ENCODE measurements at places on chromosomes 6 and 20.

DNA sequence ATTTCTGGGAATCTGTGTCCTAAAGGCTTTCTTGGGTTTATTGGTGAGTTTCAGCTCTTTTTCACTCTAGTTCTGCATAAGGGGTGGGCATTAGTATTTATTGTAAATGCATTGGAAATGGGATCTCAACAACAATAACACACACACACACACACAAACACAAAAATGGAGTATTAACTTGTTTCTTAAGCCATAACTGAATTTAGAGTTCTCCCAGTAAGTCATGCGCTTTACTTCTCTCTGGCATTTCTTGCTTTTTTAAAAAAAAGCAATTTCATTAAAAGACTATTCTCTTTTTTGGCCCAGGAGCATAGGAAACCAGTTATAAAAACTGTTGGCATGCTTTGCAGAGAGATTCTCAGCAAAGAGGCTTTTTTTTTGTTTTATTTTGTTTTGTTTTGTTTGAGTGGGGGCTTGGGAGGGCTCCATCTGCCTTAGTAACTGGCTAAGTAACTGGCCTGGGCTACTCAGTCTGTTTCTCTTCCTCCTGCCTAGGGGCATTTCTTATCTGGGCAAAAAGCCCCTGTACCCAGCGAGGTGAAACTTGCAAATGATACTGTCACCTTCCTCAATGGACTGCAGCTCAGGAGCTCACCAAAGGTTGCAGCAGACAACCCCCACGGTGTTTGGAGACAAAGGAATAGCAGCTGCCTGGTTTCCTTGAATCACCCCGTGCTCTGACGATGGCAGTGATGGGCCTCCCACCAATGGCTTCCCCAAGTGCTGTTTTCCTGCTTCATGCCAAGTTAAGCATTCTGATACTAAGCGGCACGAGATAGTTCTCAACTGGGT lies 128.5 kb downstream of the BCAS1 start:
- no peak for DNase-seq

GRCh38 chr6:108171918-108172516 lies 6.2 kb downstream of the NR2E1 start:
- peak; percentile 31 for DNase-seq

- DNase-seq, result no peak
Measured at GRCh38 chr6:39260953-39261352, 31.7 kb upstream of the KCNK5 start.

- DNase-seq, result no peak
Measured at GRCh38 chr6:38573801-38574395, 65.8 kb downstream of the BTBD9 start.

- DNase-seq, result no peak
Measured at GRCh38 chr20:51139891-51140290, 117.0 kb upstream of the KCNG1 start.

GRCh38 chr20:56247954-56248782 lies at the start of gene MC3R:
TSS of gene MC3R (plus strand) at chr20:56248732. CDS start at chr20:56248844, 112 bp downstream.
- DNase-seq, result peak; percentile 50

GRCh38 chr6:150032598-150032997 lies 7.3 kb upstream of the RAET1L start:
- DNase-seq, result no peak

DNA sequence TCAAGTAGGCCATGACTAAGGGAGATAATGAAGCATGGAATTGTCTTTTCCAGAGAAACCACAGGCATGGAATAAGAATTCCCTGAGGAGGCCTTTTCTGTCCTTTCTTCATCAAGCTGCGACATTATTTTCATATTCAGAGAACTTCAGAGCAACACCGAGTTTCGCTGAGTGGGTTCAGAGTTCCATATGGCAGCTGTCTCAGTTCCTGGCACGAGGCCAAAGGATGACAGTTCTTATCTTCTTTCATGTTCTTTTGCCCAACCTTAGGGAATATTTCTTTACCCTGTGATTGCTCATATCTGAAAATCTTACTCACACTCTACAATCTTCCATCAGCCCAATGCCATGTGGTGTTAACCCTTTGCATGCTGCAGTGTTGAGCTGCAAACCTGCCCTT lies 135.3 kb upstream of the BMP2 start:
- no peak for DNase-seq

DNA sequence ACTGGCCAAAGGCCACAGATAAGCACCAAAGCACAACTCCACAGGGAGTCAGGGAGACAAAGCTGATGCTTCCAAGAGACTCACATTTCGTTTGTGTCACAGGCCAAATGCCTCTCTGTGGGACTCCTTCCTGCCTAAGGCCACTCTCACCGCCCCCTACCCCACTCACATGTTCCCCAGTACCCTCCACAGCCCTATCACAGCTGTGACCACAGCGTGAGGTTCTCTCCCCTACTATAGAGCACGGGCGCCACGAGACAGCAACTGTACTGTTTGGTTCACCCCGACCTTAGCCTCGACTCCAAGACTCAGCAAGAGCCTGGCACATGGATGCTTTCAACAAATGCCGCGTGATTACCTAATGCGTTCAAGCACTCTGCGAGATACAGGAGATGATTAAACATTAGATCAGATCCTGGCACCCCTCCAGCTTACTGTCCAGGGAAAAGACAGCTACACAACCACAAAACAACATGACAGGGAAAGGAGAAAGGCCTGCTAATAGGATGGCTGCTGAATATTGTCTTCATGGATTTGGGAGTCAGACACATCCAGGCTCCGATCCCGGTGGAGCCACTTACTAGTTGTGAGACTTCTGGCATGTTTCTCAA lies 105.5 kb downstream of the AGPAT4 start:
- DNase-seq, result no peak

DNA sequence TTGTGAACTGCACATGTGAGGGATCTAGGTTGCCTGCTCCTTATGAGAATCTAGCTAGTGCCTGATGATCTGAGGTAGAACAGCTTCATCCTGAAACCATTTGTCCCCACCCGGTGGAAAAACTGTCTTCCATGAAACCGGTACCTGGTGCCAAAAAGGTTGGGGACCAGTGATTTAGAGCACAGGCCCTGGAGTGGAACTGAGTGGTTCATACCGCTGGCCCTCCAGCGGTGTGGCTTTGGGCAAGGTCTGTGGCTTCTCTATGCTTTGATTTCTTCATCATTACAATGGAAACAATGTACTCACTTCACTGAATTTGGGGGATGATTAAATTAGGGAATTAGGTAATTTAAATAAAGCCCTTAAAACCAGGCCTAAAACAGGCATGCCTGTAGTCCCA lies 36.3 kb downstream of the CD164 start:
- no peak for DNase-seq

- no peak for DNase-seq
Measured at GRCh38 chr6:137688230-137688971, 178.7 kb upstream of the TNFAIP3 start.

- no peak for DNase-seq
Measured at GRCh38 chr6:33419580-33420490, at the start of gene SYNGAP1. TSS of gene SYNGAP1 (plus strand) at chr6:33420065. CDS start at chr6:33420265, 200 bp downstream.

DNA sequence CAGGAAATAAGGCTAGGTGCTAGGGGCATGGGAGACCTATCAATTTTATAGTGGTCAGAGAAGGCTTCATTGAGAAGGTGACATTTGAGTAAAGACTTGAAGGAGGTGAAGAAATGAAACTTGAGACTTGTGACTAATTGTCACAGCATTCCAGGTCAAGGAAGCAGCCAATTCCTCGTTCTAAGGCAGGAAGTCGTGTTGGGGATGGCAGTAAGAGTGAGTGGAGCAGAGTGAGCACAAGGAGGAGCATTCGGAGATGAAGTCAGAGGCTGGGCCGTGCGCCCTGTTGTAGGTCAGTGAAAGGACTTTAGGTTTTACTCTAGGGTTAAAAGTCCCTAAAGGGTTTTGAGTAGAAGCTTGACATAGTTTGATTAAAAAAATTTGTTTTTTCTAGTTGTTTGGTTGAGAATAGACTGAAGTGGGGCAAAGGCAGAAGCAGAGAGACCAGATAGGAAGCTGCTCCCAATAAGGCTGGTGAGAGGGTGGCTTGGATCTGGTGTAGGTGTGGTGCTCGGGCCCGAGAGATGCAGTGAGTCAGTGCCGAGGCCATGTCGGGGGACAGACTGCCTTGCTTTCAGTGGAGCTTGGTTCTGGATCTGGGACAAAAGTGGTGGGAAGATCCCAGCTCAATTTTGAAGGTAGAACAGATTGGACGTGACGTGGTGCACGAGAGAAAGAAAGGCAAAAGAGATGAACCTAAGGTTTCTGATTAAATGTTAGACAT lies 2.6 kb upstream of the RSPH3 start:
- no peak for DNase-seq

GRCh38 chr6:20014508-20014907 lies 177.3 kb downstream of the ID4 start:
- DNase-seq, result no peak

- DNase-seq, result no peak
Measured at GRCh38 chr6:146781836-146782235, 183.1 kb downstream of the ADGB start.

- DNase-seq, result no peak
Measured at GRCh38 chr6:169671563-169671962, 30.3 kb downstream of the WDR27 start.

Measured in GM20000 (cell line).